Activated CD4-positive, alpha-beta T cell treated with anti-CD3 and anti-CD28 coated beads, Interleukin-2, amount 10 ng/mL, durations not matched to agents 24 days and 14 days (primary cell): ENCODE measurements at places on chromosomes 1 and 21. TPM values are rescaled to one million over a fixed set of nuclear protein-coding genes. Genes with fewer than 3 reads are reported as not detected.

- H3K36me3 ChIP-seq, result no peaks in the 10 kb centered on the region
- H3K4me3 ChIP-seq, result no peak overlapping the region
- no peaks in the 10 kb centered on the region for H3K27me3 ChIP-seq
- H3K4me1 ChIP-seq, result no peaks in the 10 kb centered on the region
Observed at GRCh38 chr1:208318150-208318734, 74.1 kb upstream of the PLXNA2 start.

GRCh38 chr1:211910113-211910884 is 79.7 kb upstream of the LPGAT1 start:
- no peaks in the 10 kb centered on the region for H3K36me3 ChIP-seq
- no peak overlapping the region for H3K27ac ChIP-seq
- no peak for DNase-seq
- H3K4me3 ChIP-seq, result no peak overlapping the region

GRCh38 chr1:224689374-224689773 is 73.3 kb downstream of the CNIH3 start:
- peaks cover 9% of the 10 kb centered on the region for H3K27me3 ChIP-seq
- no peak overlapping the region for H3K27ac ChIP-seq
- no peak overlapping the region for H3K4me3 ChIP-seq
- peaks cover 2% of the 10 kb centered on the region for H3K4me1 ChIP-seq
- H3K36me3 ChIP-seq, result no peaks in the 10 kb centered on the region

GRCh38 chr21:18251065-18251464 is 6.4 kb downstream of the CHODL start:
- no peak for DNase-seq
- H3K27me3 ChIP-seq, result peaks cover 4% of the 10 kb centered on the region
- no peaks in the 10 kb centered on the region for H3K36me3 ChIP-seq
- H3K4me1 ChIP-seq, result no peaks in the 10 kb centered on the region
- no peak overlapping the region for H3K4me3 ChIP-seq
- no peak overlapping the region for H3K27ac ChIP-seq

DNA sequence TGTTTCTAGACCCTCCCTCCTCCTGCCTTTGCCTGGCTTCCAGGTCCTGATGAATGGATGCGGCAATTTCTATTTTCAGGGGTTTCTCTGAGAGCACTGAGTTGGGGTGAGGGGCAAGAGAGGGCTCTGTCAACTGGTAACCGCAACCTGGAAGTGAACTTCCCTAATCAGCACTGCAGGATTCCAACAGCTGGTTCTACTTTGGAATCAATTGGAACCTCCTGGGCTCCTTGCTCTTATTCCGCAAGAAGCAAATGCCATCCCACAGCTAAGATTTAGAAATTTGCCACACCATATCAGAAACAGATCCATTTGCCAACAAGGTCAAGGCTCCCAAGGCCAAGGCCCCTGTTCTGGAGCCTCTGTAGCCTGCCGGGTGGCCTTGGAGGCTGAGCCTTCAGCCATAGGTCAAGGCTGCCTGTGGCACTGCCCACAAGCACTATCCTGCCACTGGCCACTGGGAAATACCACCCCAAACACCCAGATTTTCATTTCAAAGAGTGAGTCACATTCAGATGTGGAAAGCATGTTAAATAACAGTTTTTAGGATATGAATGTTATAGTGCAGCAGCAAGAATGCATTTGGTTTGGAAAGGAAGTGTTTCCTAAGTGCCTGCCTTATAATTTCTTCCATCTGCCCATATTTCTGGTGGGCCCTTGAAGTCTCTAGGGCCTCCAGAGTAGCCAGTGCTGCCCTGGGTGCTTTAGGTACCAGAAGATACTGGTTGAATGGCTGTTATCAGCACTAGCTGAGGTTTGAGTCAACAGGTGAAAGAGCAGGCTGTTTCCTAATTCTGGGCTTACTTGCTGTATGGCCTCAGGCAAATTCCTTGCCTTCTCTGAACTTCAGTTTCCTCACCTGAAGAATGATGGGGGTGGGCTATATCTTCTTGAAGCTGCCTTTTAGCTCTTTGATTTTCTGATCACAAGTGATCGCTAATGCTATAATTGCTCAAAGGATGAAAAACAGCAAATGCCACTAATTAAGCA is 56.3 kb upstream of the JUN start:
- H3K27ac ChIP-seq, result no peak overlapping the region
- no peak overlapping the region for H3K4me3 ChIP-seq
- no peak for DNase-seq
- peaks cover 7% of the 10 kb centered on the region for H3K4me1 ChIP-seq

GRCh38 chr1:29632806-29633615 is 396.7 kb downstream of the PTPRU start:
- no peak for DNase-seq
- H3K27ac ChIP-seq, result no peak overlapping the region
- no peaks in the 10 kb centered on the region for H3K4me1 ChIP-seq
- no peak overlapping the region for H3K4me3 ChIP-seq

IL6R gene
- 3.0 and 3.3 TPM in 2 replicates for total RNA-seq

IGSF8 gene
- 25.3 and 26.7 TPM in 2 replicates for total RNA-seq

HSD3B1 gene
- not detected in 2 replicates for total RNA-seq

BRDT gene
- not detected in 2 replicates for total RNA-seq

TFF2 gene
- not detected in 2 replicates for total RNA-seq
